Central memory CD8-positive, alpha-beta T cell (primary cell): ENCODE measurements at places on chromosomes 5 and 9.

DNA sequence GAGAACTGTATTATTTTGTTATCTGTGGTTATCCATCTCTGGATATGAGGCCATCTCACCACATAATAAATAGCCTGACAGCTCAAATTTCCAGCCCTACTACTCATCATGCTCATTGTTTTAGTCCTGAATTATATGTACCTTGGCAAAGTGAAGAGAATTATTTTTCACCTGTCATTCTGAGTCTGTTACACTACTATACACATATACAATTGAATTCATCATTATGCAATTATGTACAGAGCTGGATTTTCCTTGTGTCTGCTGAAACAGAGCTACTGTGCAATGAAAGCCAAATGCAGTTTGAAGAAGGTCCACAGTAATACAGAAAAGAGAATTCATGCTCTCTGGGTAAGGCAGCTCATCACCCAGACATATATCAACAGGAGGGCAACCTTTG, 28.5 kb downstream of the ESM1 start:
- DNase-seq, result no peak

- DNase-seq, result no peak
Measured at GRCh38 chr5:37812365-37812764, 27.5 kb downstream of the GDNF start.

DNA sequence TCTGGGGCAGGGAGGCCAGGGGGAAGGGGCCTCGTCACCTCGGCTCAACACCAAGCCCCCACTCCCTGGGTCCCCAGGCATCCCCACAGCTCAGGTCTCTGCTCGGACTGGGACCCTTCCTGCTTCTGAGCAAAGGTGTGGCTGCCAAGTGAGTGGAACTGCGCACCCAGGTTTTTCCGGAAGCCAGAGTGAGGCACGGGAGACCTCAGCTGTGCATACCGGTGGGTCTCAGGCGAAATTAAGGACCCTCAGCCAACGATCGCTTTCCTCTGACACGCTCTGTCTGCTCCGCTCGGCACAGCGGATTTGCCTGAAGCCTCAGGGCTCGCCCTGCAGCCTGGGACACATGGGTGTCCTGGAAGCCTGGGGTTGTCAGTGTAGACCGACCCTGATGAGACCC, 41.0 kb upstream of the IRX4 start:
- no peak for DNase-seq

- no peak for DNase-seq
Measured at GRCh38 chr5:90293931-90294330, 115.6 kb downstream of the CETN3 start.

GRCh38 chr5:161446655-161447054, 99.9 kb downstream of the GABRB2 start:
- DNase-seq, result no peak

DNA sequence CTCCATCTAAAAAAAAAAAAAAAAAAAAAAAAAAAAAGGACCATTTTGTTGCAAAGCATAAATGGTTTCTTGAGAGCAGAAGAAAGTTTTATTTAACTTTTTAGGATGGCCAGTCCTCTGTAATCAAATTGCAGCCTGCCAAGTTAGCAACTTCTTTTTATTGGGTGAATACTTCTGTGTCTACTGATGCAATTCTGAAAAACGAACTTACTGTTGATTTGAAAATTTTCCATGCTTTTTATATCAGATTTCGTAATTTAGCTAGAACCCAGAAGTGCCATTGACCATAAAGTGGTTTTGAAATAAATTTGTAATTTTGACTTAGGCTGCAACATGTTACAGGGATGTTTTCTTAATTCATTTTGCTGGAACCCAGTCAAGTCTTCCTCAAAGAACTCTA, 269.1 kb upstream of the ACTBL2 start:
- no peak for DNase-seq

DNA sequence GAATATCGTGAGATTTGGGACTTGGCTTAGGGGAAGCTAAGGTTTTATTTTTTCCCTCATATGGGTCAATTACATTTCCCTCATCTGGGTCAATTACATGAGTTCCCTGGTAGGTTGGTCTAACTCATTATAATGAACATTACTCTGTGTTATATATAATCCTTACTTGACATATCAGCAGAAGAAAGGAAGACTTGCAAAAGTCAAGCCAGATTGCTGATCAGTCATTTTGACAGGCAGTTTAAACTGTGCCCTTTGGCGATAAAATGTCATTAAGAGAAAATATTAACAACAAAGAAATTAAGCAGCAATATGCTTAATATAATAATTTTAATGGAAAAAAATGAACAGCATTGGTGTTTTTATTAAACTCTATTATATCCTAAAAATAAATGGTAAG, 23.1 kb upstream of the TRPM3 start:
- DNase-seq, result no peak

GRCh38 chr5:14483504-14484157, 98.0 kb upstream of the OTULINL start:
- DNase-seq, result no peak

- peak; percentile 14 for DNase-seq
Measured at GRCh38 chr5:116084287-116084691, 536 bp upstream of the COMMD10 start.

DNA sequence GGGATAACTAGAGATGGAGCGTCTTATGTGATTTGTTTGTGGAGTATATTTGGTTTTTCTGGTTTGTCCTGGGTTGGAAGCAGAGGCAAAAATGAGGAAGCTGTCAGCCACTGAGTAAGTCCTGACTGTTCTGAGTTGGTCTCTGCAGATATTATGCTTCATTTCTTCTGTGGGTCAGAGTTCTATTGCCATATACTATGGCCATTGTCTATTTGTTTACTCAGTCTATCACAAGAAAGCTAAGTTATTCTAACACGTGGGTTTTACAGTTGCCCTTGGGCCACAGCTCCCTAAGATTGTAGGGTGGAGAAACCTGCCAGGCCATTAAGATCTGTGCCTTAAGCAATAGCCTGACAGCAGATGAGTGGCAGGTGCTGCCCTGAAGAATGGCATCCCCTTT, 3.0 kb upstream of the CTSV start:
- DNase-seq, result no peak

DNA sequence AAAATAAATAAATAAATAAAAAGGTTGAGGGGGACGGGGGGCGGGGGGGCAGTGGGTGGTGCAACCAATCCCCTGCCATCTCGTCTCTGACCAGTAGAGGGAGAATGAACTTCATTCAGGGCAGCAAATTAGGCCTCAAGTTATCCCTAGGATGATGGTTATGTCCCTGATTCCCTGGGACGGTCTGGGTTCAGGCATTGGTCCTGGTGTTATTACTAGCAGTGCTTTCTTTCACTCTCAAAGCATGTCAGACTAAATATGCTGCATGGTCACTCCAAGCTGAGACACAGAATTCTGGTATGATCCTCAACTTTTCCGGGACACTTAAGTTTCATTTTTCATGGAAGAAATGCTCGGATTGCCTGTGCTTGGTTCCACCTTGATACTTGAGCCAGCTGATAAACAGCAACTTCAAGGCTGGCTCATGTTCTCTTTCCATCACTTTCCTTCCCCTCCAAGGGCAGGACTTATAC, 59.4 kb downstream of the DAP start:
- no peak for DNase-seq

DNA sequence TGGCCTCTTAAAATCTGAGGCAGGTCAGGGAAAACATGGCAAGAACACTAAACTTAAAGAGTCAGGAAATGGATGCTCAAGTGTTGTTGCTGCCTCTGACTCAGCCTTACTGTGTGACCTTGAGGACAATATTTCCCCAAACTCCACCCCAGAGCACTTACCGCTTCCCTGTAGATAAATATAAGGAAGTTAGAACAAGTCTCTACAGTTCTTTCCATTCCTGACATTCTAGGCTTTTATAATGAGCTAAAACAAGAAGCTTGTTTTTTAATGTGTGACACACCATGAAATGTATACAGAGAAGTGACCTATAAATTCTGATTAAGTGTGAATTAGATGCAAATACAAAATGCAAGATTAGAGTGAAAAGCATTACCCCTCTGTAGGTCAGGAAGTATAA, 129.3 kb downstream of the GRIA1 start:
- DNase-seq, result no peak

DNA sequence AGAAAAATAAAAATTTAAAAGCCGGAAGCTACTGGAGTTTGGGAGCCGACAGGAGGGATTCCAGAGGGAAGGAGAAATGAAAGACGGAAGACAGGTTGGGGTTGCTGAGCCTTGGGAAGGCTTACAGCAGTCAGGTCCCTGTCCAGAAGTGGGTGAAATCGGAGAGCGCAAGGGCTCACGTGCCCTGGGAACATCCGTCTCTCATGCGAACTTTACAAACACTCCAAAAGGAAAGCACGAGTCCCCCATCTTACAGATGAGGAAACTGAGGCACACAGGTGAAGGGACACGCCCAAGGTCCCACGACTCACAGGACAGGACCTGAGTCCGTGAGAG, 347 bp upstream of the OLFML2A start:
- no peak for DNase-seq

DNA sequence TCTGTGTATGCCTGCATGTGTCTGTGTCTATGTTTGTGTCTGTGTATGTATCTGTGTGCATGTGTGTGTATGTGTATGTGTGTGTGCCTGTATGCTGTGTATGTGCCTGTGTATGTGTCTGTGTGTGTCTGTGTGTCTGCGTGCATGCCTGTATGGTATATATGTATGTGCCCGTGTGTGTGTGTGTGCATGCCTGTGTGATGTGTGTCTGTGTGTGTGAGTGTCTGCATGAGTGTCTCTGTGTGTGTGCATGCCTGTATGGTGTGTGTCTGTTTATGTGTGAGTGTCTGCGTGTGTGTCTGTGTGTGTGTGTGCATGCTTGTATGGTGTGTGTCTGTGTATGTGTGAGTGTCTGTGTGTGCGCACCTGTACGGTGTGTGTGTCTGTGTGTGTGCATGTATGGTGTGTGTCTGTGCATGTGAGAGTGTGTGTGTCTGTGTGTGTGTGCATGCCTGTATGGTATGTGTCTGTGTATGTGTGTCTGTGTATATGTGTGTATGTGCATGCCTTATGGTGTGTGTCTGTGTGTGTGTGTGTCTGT, 137.1 kb upstream of the IRX2 start:
- no peak for DNase-seq

GRCh38 chr5:160675988-160676387, 176.0 kb downstream of the ATP10B start:
- DNase-seq, result no peak

GRCh38 chr5:32223972-32224609, 50.0 kb upstream of the GOLPH3 start:
- DNase-seq, result no peak

- DNase-seq, result no peak
Measured at GRCh38 chr9:93818827-93819472, 136.2 kb downstream of the BARX1 start.

- DNase-seq, result no peak
Measured at GRCh38 chr9:96523374-96523773, 73.4 kb downstream of the HABP4 start.

GRCh38 chr5:170390472-170390871, 1.3 kb upstream of the KCNMB1 start:
- DNase-seq, result no peak

- no peak for DNase-seq
Measured at GRCh38 chr9:6818292-6818922, 60.6 kb downstream of the KDM4C start.

GRCh38 chr5:172648755-172649154, 7.7 kb downstream of the NEURL1B start:
- no peak for DNase-seq

DNA sequence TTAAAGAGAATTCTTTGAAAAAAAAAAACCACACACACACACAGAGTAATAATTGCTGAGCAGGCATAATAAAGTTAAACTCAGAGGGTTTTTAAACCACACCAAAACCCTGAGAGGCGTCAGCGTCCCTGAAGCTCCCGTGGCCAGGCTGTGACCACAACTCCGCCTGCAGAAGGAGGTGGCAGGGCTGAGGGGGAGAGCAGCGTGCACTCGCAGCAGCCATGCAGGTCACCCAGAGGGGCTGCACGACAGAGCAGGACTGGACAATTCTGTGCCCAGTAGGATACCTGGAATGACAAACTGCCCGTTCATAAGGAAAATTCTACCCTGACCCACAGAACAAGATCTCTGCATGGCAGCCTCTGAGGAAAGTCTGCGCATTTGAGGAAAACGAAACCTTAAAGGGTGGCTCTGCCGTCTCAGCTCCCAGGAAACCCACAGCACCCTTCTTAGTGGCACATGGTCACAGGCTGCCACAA, 44.0 kb downstream of the ROR2 start:
- DNase-seq, result peak; percentile 27

DNA sequence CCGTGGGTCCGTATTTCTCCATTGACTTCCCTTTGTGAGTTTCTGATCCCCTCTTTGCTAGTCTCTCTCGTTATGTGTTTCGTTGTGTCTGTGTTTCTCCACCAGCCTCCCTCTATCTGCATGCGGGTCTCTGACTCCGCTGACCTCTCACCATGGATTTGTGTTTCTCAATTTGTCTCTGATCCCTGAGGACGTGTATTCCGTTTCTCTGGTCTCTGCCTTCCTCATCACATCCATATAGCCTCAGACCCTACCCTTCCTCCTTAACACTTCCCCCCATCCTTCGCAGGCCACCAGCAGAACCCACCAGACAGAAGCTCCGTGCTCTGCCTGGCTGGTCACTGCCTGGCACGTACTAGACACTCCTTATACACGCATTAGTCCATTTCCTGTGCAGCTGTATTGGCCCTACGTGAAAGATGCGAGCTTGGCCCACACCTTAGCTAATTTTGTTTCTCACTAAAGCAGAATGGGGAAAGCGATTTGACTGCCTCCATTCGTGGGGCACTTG, 631 bp downstream of the B4GALT7 start:
- no peak for DNase-seq

GRCh38 chr5:134046801-134047686, 42.3 kb upstream of the VDAC1 start:
- DNase-seq, result no peak

DNA sequence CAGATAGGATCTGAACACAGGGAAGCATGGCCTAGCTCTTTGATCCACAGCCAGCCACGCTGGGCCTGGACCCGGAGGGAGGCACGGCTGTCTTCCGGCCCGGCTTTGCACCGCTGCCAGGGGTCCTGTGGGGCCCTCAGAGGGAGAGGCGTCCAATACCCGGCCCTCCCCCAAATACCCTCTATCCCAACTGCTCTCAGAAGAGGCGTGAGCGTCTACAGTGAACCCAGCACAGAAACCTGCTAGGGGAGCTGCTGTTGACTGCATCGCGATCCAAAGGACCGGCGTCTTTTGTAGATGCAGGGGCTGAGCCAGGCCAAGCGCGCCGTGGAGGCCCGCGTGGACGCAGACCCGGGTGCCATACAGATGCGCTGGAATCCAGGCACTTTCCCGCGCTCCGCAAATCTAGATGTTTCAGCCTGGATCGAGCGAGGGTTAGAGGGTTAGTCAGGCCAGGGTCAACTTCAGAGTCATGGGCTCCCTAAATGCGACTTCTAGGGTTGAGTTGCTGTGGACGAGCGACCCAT, 1.1 kb upstream of the TCF7 start:
- DNase-seq, result no peak

GRCh38 chr5:125487231-125487630, 740.8 kb upstream of the ZNF608 start:
- DNase-seq, result no peak
